ENCODE measurements at places on chromosomes 7 and 10. TPM values are rescaled to one million over a fixed set of nuclear protein-coding genes. Genes with fewer than 3 reads are reported as not detected.

- no peak for DNase-seq
These were observed 113.0 kb upstream of the CACUL1 start for GRCh38 chr10:118867768-118868167.

GRCh38 chr10:373015-373414, 237.8 kb downstream of the ZMYND11 start:
- no peak for DNase-seq

Gene CEP55
- 52.0 TPM for total RNA-seq

Gene CLCN1
- 0.06 TPM for total RNA-seq

DNA sequence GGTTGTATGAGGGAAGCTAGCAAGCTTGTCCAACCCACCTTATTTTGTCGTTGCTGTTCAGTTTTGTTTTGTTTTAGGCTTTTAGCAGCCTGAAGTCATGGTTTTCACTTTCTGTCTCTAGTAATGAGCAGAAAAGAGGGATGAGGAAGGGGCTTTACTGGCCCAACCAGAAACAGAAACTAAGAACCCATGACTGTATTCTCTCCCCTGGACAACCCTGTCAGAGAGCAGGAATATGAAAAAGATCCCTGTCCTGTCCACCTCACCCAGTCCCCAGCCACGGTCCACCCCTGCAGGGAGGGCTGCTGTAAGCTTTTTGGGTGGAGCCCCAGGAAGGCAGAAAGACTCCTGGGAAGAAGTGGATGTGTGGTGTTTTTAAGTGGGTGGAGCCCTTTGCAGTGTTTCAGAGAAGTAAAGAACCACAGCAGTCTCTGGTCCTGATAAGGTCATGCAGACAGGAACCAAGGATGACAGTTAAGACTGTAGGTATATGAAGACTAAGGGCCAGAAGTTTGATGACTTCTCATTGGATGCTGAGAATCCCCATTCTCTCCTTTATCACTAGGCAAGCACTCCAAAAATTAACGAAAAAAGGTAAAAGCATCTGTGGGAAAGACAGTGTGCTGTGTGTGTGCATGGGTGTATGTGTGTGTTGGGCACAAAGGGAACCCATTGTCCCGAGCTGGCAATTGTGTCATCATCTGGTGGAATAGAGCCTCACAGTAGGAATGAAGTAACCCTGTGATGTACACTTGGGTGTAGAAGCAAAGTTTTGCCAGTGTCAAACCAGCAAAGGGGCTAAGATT, 13.8 kb downstream of the MRPL32 start:
- no peak for DNase-seq

Gene STK31
- not detected for total RNA-seq

GRCh38 chr10:103736044-103736443, 119.3 kb downstream of the SH3PXD2A start:
- DNase-seq, result no peak

DNA sequence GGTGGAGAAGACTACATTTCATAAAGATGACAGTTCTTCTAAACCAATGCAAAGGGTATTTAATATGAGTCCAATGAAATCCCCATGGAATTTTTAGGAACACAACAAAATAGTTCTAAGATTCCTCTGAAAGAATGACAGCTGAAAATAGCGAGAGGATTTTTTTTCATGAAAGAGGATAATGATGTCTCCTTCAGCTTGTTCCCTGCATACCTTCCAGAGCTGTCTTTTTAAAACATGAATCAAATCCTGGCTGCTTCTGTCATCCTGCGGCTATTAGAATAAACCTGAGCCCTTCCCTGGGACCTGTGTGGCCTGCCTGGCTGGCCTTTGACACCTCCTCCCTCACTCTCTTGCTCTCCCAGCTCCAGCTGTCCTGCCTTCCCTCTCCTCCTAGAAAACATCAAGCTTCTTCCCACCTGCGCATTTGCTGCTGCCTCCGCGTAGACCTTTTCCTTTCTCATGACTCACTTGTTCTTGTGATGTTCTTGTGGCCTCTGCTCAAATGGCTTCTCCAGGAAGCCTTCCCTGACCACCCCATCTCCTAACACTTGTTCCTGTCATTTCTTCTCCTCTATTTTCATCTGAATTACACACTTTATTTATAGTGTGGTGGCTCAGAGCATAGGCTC, 57.4 kb downstream of the EEPD1 start:
- no peak for DNase-seq

All from activated naive CD8-positive, alpha-beta T cell treated with anti-CD3 and anti-CD28 coated beads for 36 hours (primary cell).